Choroid plexus epithelial cell (primary cell): ENCODE measurements at places on chromosomes 4 and X.
A peak's percentile ranks its signal among the peaks of the same experiment; 100 is the strongest.

DNA sequence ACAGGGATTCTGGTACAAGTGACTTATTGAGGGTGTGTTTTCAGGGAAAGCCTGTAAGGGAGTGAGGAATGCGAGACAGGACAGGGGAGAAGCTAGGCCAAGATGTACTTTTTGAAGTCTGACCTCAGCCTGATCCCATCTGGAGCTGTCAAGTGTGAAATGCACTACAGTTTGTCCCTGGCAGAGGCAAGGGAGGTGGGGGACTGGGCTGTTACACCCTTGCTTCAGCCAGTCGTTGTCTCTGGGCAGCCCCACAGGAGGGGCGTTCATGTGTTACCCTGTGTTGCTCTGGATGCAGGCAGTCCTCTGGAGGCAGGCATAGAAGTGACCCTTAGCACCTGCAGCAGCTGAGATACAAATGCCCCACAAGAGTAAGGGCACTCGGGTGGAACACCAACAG is 25.8 kb downstream of the PPEF1 start:
- DNase-seq = no peak

- no peak for DNase-seq
Observed at GRCh38 chr4:76687746-76688448, 210.0 kb downstream of the SOWAHB start.

GRCh38 chrX:51643377-51643776 is 24.7 kb upstream of the CENPVL3 start:
- no peak for DNase-seq

DNA sequence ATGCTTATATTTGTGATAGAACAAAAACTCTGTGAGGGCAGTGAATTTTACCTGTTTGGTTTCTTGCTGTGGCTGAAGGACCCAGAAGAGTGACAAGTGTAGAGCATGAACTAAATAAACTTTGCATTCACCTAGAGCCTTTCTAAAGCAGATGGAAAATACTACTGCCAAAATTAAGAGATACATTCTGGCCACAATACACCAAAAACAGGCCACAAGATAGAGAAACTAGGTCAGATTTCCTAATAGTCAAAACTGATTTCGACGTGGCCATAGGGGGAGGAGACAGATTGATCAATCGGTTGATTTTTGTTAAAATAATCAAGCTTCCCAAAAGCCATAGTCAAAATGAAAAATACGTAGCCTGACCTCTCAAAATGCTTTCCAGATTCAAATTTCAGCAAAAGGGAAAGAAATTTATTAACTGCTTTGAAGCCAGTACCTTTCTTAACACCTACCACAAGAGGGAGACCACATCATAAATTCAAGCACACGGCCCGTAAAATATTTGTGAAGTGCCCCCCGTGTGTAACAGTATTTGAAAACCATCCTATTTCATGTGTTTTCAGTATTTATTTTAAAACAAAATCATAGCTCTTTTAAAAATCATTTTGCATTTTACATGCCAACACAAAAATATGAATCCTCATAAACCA is 132.4 kb downstream of the CORIN start:
- peak; percentile 78 for DNase-seq

GRCh38 chrX:154458116-154458953 is at the start of gene PLXNA3:
TSS of gene PLXNA3 (plus strand) at chrX:154458281. CDS start at chrX:154460184, 1,903 bp downstream.
- DNase-seq = peak; percentile 37

- no peak for DNase-seq
Observed at GRCh38 chr4:74499986-74500781, 55.2 kb downstream of the AREG start.

GRCh38 chr4:142236268-142236667 is 599.9 kb downstream of the IL15 start:
- DNase-seq = peak; percentile 14

- DNase-seq = no peak
Observed at GRCh38 chr4:3184725-3185124, 64.2 kb upstream of the MSANTD1 start.

GRCh38 chr4:64157397-64157796 is 251.9 kb downstream of the TECRL start:
- DNase-seq = no peak

DNA sequence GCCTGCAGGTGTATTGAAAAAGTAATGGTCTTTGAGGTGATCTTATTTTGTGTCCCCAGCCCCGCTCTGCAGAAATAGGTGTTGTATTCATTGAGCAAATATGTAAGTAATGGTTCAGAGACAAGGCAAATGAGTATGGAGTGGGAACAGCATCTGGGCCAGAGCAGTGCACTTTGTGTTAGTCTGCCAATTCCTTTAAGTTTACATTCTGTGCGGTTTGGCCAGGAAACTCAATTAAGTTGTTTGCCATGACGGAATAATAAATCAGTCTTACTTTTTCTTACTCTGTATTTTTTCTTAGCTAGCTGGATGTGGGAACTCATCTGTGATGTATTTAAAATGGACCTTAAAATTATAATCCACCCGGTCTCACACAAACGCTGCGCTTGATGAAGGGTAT is 12.6 kb downstream of the DCLK2 start:
- no peak for DNase-seq

- DNase-seq = peak; percentile 62
Observed at GRCh38 chr4:56215901-56216300, 171.4 kb downstream of the AASDH start.

DNA sequence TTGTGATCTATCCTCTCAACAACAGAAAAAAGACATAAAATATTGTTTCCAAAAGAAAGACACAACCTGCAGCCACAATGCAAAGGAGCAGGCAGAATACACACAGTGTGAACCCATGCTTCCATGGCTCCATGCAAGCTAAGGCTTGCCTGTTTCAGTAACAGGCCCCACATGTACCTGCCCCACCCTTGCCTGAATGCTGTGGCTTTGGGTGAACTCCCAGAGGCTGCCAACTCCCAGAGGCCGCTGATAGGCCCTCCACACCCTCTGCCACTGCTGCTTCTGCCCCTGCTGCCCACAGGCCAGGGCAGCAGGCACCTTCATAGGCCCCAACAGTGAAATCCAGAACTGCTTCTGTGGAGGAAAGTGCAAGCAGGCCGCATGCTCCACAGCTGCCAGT is 313.9 kb downstream of the CHIC1 start:
- DNase-seq = no peak

- DNase-seq = no peak
Observed at GRCh38 chrX:132694382-132694781, 205.5 kb upstream of the MBNL3 start.

GRCh38 chr4:104475652-104476051 is 19.0 kb downstream of the CXXC4 start:
- DNase-seq = no peak
